ENCODE measurements at places on chromosomes 5 and 9.

DNA sequence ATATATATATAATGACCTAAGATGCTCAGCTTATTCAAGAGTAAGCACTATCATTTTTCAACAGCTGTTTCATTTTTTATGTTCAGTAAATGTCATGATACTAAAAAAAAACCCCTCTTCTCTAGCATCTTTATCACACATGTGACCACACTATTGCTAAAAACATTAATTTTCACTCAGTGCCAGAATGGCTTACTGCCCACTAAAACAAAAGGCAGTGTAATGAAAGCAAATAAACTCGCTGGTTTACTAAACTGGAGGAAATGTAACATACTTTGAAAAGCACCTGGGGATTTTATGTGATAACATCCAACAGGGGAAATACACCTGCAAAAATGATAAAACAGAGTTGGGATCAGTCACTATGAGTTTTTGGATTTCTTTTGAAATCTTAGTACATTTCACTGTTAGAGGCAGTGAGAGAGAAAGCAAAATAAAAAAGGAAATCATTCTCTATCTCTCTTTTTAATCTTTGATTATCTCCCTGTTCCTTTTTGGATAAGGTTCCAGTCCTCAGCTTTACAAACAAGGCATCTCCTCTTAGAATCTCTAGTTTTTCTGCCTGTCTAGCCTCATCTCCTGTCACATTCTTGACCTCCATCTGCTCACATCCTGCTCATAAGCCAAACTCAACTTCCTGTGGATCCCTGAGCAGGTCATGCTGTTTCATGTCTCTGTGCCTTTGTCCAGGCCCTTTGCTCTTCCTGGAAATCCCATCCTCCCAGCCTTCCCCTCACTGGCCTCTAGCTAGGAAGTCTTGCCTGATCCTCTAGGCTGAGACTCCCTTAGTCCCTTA is 338.0 kb downstream of the MAN2A1 start:
- no peak for DNase-seq

DNA sequence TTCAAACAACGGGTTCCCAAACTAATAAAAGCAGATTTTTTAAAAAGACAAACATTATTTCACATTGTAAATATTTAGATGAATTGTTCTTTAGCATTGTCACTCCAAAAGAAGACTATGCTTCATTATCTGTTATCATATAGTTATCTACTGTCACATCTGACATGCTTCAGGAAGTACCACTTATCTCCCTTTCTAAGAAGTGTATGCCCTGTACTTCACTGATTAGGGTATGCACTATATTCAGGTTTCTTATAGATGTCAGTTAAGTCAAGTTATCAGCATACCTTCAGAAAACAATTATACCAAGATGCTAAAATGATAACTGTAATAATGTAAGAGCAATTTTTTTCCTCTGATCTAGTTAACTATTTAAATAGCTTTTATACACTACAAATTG is 40.4 kb downstream of the LMBRD2 start:
- no peak for DNase-seq

GRCh38 chr5:158116965-158117364 is 258.0 kb upstream of the CLINT1 start:
- no peak for DNase-seq

- DNase-seq = no peak
Observed at GRCh38 chr9:73180403-73180802, 28.7 kb downstream of the ANXA1 start.

DNA sequence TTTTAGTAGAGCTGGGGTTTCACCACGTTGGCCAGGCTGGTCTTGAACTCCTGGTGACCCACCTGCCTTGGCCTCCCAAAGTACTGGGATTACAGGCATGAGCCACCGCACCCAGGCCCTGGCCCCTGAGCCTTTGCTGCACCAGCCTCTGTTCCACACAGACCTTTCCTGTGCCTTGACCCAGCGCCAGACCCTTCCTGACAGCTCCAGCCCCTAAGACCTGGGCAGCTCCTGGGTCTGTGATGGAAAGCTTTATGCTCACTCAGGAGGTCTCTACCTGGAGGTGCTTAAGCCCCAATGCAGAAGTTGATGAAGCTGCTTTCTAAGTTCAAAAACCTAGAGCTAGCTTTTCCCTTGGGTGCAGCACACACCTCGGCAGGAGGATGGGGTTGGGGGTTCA is 58.8 kb upstream of the NEK6 start:
- DNase-seq = no peak

- peak; percentile 44 for DNase-seq
Observed at GRCh38 chr9:84371737-84372136, 31.2 kb upstream of the SLC28A3 start.

DNA sequence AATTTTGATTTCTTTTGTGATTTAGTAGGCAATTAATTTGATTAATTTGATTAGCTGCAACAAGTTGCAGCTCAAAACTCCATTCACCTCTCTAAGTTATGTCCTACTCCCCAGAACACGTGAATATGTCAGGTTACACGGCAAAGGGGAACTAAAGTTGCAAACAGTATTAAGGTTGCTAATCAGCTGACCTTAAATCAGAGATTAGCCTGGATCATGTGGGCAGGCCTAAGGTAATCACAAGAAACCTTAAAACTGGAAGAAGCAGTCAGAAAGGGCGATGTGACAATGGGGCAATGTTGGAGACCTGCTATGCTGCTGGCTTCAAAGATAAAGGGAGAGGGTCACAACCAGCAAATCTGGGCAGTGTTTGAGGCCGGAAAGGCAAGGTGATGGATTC is 47.3 kb upstream of the ANXA1 start:
- DNase-seq = no peak

GRCh38 chr5:36655161-36655560 is 48.8 kb downstream of the SLC1A3 start:
- DNase-seq = no peak

DNA sequence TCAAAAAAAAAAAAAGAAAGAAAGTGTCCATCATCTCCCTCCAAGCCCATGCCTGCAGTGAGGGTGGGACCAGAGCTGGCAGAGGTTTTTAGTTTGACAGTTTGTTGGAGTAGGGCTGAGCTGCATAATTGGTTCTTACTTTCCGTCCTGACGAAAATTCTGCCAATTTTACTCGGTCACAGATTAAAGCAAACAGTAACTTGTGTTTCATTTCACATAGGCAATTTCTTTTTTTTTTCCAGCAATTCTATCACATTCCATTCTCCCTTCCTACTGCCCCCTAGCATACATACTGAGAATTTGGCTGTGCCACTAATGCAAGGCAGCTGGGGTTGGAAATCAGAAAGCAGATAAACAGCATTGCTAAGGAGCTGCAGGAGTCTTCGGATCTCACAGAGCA is 132.4 kb downstream of the FRMD3 start:
- no peak for DNase-seq

DNA sequence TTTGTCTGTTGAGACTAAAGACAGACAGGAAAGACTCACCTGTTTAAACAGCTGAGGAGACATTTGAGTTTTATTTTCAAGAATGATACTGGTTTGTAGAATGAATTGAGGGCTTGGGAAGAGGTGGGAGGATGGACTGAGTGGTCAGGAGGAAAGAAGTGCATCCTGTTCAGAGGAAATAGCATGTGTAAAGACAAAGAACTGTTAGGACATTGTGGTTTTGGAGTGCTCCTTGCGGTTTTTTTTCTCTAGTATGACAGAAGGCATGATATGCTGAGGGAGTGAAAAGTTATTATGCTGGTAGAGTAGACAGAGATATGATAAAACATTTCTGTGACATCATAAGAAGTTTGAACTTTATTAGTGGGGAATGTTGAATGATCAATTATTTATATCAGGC is 270.7 kb upstream of the ELAVL2 start:
- no peak for DNase-seq

DNA sequence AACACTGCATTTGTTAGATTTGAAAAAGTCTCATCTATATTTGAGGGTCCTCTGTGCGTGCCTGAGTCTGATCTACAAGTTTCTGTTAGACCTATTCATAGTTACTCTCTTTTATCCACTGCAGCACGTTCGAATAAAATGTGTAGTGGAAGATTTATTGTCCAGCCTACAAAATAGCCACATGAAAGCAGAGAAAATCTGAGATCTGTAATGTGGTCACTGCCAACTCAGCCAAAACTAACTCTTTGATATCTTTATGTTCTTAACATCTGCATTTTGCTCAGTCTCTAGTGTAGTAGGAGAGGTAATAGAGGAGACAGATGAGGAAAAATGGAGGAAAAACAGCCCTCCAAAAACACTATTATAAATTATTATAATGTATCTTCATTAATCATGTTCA is 354.0 kb downstream of the NPR3 start:
- no peak for DNase-seq

DNA sequence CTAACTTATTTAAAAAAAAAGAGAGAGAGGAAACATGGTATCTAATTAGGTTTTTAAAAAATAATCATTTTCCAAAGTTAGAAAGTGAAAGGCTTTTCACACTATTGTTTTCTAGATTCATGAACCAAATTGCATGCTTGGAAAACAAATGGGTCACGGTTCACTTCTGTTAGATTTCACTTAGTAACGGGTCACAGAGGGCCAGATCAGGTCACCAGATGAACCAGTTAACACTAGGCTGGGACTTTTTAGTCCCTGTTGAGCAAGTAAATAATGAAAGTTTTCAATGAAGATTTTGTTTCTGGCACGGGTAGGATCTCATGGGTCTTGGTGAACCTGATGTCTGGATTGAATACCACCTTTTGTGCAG is 207.2 kb upstream of the RFX3 start:
- DNase-seq = no peak

Data from kidney epithelial cell (primary cell).